NCI-H1417 treated with DMSO at 0.1 percent for 48 hours (cell line): ENCODE measurements at places on chromosomes 12 and 14.

- no peak for DNase-seq
Observed at GRCh38 chr14:95341564-95341963, 21.9 kb upstream of the CLMN start.

GRCh38 chr12:113120670-113121370 lies 14.7 kb downstream of the RASAL1 start:
- DNase-seq, result no peak

GRCh38 chr14:69666690-69667211 lies 55.4 kb downstream of the SUSD6 start:
- DNase-seq, result no peak

DNA sequence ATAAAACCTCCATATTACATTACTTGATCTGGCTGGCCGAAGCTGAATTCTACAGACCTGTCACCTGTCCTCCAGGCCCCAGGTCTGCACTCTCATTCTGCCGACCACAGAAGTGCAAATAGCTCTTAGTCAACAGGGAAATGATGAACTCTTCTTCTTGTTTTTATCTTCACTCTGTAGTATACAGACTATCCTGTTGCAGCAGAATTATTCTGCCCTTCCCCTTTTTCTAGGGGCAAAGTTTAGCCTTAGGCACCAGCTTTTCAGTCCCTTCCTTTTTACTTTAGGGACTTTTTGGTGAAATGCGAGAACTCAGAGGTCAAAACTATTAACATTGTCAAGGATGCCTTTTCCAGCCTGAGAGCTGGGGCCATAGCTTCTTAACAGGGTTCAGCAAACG lies 229.6 kb upstream of the EGLN3 start:
- no peak for DNase-seq

GRCh38 chr12:98697209-98697608 lies 52.1 kb downstream of the APAF1 start:
- no peak for DNase-seq

- no peak for DNase-seq
Observed at GRCh38 chr12:228846-229200, 14.9 kb upstream of the SLC6A12 start.

DNA sequence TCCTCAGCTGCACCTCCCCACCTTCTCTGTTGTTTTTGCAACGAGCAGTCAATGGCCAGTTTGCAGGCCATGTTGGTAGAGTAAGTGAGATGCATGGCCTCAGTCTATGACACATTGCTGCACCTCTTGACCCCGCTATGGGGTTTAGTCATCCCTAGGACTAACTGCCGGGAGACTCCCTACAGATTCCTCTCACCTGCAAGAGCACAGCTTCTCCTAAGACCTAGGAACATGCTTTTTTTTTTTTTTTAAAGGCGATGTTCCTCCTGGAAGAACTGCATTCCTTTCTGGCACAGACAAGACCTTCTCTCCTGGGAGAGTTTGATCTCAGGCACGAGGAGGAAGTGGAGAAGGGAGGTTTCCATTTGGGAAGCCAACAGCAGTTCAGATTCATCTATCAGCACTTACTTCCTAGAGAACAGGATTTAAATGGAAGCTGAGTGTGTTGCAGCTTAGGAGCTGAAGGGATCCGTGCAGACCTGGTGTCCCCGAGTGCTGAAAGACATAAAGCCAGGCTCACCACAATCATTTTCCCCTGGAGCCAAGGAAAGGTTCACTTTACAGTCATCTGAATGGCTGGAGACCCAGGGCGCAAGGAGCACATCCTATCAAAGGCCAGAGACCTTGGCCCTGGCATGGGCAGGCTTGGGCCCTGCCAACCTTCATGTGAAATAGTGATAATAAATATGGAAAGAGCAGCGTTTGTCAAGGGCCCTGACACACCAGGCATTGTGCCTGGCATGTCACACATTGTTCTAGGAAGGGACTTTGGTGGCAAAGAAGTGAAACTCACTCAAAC lies 104.1 kb downstream of the LGMN start:
- no peak for DNase-seq

GRCh38 chr12:46179693-46180452 lies 89.0 kb downstream of the SLC38A1 start:
- no peak for DNase-seq

- no peak for DNase-seq
Observed at GRCh38 chr12:94498073-94498472, 38.4 kb upstream of the CEP83 start.

GRCh38 chr14:104416383-104416782 lies 163.2 kb upstream of the C14orf180 start:
- DNase-seq, result no peak

- no peak for DNase-seq
Observed at GRCh38 chr12:6696690-6697583, 3.7 kb downstream of the PIANP start.

GRCh38 chr12:46669720-46670119 lies 156.1 kb downstream of the SLC38A4 start:
- no peak for DNase-seq

DNA sequence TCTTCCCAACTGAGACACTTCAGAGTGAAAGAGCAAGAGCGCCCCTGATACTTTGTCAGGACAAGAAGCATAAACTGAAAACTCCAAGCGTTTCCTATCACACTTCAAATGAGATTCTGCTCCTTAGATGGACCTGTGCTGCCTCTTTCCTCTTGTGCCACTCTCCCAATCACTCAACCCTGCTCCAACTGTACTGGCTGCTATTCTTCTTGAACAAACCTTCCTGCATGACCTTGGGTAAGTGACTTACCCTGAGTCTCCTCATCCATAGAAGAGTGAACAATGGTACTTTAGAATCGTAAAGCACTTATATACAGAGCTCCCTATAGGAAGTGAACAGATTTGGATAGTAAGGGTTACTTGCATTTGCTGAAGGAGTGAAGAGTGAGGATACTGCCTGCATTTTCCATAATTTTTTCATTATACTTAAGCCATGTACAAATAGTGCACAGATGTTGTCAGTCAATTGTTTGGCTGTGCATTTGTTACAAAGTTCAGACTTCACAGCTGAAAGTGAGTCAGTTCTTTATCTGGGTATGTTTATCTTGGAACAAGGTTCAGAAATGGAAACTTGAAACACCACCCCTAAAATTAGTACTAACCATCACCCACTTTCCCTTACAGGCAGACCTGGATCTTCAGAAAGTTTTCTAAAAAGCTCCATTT lies 10.8 kb downstream of the MTERF2 start:
- DNase-seq, result no peak

- DNase-seq, result no peak
Observed at GRCh38 chr14:68630611-68631393, 162.1 kb downstream of the ZFP36L1 start.

- no peak for DNase-seq
Observed at GRCh38 chr12:76762601-76762980, 1.3 kb upstream of the ZDHHC17 start.

DNA sequence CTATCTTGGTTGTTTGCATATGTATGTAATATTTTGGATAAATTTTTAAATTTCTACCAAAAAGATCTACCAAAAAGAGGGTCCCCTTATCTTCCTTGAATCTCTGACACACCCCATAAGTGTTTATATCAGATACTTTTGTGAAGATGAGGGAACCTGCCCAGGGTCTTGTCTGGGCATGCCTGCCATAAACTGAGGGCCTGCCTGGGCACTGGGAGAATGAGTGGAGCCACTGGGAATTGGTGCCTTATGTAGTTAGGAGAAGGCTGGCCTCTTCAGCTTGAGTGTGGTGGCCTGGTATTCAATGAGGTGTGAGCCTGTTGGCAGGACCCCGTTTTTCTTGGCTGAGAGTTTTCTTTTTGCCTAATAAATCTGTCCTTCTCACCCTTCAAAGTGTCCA lies 46.5 kb downstream of the OR9K2 start:
- DNase-seq, result no peak

- no peak for DNase-seq
Observed at GRCh38 chr12:26327975-26328644, 132.7 kb downstream of the SSPN start.

- no peak for DNase-seq
Observed at GRCh38 chr12:57620936-57621496, 9.8 kb downstream of the ARHGEF25 start.

- DNase-seq, result no peak
Observed at GRCh38 chr12:67595365-67595764, 53.2 kb upstream of the DYRK2 start.

DNA sequence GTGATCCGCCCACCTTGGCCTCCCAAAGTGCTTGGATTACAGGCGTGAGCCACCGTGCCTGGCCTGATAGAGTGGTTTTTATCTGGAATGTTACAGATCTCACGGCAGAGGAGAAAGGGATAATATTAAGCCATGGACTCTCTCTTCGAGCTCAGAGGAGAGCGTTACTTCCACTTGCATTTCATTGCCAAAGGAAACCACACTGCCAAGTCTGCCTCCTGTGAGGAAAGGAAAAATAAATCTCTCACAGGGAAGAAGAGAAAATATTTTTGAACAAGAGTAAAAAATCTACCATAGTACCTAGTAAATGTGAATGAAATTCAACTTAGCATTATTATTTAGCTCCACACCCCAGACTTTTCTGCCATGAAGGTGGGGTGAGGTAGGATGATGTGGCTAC lies 319.2 kb upstream of the PRICKLE1 start:
- no peak for DNase-seq

DNA sequence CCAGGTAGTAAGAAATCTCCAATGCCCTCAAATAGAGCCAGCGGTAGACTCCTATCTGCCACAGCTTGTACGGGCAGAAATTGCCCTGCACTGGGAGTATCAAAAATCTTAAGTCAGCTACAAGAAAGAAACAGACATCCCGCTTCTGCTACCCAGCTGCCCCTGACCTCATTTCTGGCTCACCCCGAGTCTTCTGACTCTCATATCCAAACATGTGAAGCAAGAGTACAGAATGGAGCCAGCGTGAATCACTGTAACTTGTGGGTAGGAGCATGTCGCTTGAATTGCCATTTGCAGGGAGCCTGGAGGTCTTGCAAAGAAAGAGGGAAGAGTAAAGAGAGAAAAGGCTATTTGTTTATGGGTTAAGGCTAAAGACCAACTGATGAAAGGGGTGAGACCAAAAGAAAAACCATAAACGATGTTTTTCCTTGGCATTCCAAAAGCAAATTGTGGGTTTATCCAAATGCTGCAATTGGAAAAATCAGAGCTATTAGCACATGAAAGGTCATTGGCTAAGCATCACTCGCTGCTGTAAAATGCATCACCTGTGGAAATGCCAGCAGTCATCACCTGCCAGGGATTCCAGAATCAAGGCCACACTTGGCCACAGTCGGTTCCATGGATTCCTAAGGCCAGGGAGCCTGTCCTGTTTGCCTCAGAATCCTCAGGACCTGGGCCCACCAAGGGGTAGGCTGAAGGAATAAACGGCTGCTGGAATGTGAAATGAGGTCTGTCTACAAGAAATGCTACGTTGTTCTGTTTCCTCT lies 86.6 kb downstream of the FOXN3 start:
- no peak for DNase-seq

- DNase-seq, result no peak
Observed at GRCh38 chr12:112676507-112676906, 115.0 kb upstream of the RPH3A start.

DNA sequence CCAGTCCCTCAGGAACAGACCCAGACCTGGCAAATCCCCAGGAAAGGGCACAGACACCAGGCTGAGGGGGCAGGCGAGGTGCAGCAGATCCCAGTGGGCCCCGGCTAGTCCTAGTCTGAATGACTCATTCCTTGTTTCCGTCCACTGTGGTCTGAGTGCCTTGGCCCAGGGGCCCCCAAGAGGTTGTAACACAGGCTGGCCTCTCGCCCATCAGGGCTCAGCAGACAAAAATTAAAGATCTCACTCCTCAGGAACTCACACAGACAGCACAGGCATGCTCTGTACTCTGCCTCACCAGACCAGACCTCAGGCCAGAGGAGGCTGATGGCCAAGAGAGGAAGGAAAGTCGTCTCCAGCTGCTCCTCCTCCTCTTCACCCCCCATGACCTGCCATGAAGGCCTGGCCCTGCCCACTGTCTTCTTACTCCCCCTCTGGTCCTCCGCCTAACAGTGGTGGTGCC lies 7.7 kb upstream of the LTBP2 start:
- no peak for DNase-seq

GRCh38 chr14:68076451-68076850 lies 256.9 kb downstream of the RAD51B start:
- no peak for DNase-seq

GRCh38 chr14:34322940-34323418 lies 139.1 kb downstream of the SPTSSA start:
- no peak for DNase-seq

DNA sequence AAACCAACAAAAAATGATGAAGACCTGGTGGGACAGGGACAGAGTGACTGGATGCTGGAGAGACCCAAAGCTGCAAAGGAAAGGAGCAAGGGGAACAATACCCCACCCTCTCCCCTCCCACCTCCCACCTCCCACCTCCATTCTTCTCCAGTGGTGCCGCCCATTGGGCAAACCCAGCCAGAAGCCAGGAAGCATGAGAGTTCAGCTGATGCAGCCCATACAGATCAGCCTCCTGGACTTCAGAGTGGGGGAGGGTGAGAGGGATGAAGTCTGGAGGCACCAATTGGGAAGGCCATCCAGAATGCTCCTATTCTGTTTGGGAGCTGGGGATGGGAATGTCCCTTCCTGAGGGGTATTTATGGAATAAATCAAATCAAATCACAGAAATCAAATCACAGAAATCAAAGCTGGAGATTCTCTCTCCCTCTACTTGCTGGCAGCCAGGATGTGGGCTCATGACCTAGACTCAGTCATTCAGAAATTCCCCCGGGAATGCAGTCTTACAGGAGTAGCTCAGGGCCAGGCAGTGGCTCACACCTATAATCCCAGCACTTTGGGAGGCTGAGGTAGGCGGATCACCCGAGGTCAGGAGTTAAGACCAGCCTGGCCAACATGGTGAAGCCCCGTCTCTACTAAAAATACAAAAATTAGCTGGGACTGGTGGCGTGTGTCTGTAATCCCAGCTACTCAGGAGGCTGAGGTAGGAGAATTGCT lies 31.1 kb downstream of the IRF2BPL start:
- no peak for DNase-seq

DNA sequence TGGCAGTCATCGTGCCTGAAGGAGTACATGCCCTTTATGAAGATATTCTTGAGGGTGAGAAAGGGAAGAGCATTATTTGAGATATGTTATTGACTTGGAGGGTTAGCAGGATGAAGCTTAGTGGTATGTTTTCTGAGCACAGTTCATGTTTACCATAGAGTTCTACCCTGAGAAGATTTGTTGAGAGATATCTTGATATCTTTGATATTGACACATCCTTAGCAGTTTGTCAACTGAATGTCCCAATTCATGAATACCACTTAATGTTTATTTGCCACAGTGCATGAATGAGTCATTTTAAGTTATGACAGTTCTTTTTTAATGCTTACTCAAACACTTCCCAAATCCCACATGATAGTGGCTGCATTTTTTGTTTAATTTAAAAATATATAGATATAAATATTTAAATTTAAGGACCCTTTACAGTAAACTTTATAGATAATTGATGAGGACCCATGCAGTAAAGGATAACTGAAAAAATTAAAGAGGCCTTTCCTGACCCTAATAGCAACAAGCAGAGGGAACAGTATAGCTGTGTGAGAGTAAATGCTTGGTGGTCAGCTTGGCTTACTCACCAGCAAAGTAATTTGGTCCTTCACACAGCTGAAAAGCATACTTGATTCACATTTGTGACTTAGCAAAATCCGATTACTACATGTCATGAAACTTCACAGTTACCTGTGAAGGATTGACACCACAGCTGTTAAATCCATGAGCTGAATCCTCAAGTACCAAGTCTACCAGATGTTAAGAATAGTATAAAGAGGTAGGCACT lies 25.8 kb downstream of the SLC39A9 start:
- no peak for DNase-seq
